Stimulated activated CD8-positive, alpha-beta memory T cell treated with anti-CD3 and anti-CD28 coated beads, Interleukin-2, amount 100 ng/mL, for 1 hour (primary cell): ENCODE measurements at places on chromosomes 16 and 17.

DNA sequence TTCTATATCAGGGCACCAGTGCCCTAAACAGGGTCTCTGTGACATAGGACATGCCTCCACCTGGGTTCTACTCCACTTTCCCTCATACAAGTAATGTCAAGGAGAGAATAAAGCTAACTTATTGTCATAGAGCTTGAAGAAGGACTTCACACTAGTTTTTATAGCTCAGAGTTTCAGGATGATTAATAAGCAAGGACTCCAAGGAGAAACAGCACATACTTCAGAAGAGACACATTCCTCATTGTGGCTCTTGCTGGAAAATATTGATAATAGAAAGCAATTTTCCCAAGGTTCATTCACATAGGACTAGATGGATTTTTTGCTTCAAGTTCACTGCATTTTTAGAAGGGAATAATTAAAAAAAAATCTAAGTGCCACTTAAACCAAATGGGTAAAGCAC lies 133.3 kb downstream of the CA10 start:
- no peak for DNase-seq

DNA sequence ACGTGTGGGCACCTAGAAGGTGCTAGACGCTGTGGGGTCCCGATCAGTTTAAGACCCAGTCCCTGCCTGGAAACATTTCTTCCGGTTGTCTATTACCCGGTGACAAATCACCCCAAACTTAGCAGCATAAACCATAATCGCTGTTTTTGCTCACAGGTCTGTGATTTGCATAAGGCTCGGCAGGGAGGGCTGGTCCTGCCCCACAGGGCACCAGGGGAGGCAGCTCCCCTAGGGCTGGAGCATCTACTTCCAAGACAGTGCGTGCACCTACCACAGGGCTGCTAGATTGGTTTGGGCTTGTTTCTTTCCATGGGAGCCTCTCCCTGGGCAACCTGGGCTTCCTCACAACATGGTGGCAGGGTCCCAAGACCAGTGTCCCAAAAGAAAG lies 214.5 kb upstream of the CIBAR2 start:
- DNase-seq, result no peak

- no peak for DNase-seq
These were observed 45.0 kb downstream of the ZNF652 start for GRCh38 chr17:49316889-49317675.

DNA sequence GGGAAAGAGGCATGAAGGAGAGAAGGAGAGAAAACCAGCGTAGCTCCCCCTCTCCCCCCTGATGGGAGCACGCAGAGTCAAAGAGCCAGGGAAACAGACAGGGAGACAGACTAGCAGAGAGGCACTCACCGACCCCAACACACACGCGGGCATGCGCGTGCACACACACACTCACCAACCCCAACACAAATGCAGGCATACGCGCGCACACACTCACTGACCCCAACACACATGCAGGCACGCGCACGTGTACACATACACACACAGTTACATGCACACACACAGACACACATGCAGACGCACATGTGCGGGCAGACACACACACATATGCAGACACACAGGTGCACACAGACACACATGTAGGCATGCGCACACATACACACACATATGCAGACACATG lies 4.6 kb downstream of the CACNB1 start:
- no peak for DNase-seq

DNA sequence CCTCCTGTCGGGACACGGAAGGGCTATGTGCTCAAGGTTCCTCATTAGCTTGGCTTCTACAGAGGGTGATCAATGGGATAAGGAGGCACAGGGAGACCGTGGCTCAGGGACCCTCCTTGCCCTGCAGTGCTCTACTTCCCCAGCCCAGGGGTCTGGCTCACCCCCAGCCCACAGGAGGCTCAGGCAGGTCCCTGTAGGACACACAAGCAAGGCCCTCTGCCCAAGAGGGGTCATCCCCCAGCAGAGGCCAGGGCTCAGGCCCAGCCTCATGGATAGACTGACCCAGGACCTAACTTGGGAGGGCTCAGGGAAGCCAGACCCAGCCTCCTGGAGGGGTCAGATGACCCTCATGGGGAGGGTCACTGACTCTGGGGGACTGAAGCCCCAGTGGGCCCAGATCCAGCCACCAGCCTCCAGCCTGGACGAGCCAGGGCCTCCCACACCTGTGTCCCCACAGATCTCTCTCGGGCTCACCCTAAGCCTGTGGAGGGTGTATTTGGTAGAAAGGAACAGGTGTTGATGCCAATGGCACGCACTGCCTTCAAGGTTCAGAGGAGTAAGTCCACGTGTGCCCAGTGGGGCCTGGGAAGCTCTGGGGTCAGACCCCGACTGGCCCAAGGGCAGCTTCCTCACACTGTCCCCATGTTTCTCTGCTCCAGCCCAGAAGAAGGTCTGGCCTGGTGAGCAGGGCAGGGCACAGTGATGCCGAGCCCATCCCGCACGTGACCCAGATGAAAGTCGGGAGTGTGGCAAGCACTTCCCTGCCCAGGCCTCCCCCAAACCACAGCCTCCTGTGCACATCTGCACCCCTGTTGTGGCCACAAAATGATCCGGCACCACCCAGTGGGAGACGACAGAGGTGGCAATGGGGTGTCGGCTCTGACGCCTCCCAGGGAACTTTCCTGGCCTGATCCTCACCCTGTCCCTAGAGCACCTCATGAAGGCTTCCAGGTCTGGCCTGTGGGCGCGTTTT lies 10.9 kb upstream of the KRTAP17-1 start:
- no peak for DNase-seq
